ENCODE measurements at places on chromosomes 3 and 15.

DNA sequence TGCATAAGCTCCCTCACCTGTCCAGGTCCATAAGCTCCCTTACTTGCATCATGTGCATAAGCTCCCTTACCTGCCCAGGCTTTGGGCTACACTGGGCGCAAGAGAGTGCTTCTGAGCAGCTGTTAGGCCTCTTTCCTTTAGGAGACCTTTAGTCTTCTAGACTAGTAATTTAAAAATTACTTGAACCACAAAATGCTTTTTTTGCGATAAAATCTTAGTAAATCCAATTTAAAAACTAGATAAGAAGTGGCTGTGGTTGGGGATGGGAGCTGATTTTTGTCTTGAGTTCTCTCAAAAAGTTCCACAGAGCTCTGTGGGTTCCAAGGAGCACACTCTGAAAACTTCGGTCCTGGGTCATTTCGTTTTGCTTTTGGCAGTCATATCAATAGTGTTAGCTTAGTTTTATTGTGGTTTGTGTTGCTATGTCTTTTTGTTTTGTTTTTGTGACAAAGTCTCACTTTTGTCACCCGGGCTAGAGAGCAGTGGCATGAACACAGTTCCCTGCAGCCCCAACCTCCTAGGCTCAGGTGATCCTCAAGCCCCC, 6.7 kb downstream of the CEMIP start:
- no peak for DNase-seq

- DNase-seq = no peak
Observed at GRCh38 chr3:166211451-166211850, 374.2 kb upstream of the BCHE start.

DNA sequence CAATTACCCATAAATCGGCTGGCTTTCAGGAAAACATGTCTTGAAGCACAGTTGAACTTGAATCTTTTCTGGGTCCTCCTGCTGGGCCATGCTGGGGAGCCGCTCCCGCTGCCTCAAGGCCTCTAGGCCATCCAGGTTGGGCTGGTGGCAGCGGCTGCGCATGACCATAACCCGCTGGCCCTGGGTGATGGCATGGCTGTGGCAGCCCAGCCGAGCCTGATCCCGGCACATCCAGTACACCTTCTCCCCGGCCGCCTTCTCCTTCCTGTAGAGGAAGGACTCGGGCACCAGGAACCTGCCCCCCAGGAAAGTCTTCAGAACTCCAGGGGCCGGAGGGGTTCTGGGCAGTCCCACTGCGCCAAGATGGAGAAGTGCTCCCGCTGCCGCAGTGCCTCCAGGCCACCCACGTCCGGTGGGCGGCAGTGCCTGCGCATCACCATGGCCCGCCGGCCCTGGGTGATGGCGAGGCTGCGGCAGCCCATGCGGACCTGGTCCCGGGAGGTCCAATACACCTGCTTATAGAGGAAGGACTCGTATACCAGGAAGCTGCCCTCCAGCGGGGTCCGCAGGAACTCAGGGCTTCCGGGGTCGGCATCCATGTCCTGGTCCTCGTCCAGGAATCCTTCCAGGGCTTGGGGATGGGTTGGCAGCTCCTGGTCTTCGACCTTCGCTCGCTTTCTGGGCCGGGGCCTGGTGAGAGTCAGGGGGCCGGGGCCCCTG, 84.3 kb upstream of the FXR1 start:
- DNase-seq = no peak

DNA sequence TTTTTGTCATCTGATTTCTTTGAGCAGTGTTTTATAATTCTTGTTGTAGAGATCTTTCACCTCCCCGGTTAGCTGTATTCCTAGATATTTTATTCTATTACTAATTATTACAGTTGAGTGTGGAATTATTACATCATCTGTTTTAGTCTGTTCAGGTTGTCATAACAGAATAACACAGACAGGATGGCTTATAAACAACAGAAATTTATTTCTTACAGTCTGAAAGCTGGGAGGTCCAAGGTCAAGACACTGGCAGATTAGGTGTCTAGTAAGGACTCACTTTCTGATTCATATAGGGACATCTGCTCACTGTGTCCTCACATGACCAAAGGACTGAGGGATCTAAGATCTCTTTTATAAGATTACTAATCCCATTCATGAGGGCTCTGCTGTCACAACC, 121.3 kb upstream of the THBS1 start:
- DNase-seq = no peak

DNA sequence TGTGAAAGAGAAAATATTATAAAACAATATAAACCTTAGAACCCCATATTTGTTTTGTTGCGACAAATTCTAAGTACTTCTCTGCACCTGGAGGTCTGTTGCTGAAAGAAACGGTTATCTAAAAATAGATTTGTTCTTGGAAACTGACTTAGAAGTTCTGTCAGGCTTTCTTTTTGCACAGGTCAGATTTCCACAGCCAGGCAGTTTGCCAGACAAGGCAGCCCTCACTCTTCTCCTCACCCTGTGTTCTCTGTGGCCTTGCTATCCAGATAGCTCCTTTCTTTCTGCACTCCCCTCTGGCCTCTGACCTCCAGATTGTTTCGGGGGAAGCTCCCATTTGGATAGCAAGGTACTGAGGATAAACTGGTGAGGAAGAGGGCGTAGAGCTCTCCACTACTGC, 413.3 kb upstream of the ONECUT1 start:
- DNase-seq = no peak

- no peak for DNase-seq
Observed at GRCh38 chr3:117556646-117557407, 847.2 kb downstream of the TUSC7 start.

GRCh38 chr15:27935328-27935727, 163.8 kb downstream of the OCA2 start:
- DNase-seq = no peak

DNA sequence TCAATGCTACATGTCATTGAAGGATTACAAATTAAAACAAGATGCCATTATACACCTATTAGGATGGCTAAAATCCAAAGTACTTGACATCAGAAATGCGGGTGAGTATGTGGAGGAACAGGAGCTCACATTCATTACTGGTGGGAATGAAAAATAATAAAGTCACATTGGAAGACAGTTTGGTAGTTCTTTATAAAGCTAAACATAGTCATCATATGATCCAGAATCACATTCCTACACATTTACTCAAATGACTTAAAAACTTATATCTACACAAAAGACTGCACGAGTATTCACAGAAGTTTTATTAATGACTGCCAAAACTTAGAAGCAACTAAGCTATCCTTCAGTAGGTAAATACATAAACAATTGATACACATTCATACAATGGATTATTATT, 147.2 kb downstream of the ISL2 start:
- DNase-seq = no peak

DNA sequence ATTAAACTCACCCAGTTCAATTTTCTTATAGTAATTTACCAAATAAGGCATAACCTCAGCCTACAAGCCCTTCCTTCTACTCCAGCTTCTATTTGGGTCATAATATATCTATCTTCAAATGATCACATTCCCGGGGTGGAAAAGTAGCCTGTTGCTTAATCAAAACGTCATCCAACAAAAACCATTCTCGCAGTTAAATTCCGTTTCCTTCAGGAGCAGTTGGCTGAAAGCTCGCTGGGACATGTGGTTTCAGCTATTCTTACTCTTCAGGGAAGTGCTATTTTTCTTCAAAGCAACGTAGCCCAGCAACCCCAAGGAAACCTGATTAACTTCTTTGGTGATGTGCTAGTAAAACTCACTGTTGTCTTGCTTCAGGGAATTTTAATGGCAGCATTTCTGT, 59.6 kb downstream of the MAGI1 start:
- peak; percentile 27 for DNase-seq

GRCh38 chr3:155370764-155371503, 77.5 kb upstream of the STRIT1 start:
- no peak for DNase-seq

DNA sequence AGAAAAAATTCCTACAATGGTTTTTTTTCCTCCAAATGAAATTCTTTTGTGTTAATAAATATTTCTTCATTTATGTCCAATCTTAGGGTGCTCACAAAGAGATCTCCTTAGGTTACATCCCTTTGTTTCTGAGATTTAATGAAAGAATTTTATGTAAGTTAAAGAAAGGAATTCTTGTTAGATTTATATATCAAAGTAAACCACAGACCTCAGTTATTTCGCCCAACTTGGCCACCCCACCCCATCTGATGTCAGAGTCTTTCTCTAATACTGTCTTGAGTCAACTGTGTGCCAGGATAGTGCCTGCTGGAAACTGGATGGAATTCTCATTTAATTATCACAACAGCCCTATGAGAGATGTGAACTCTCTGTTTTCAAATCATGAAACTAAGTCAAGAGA, 259.9 kb downstream of the OPA1 start:
- no peak for DNase-seq

- DNase-seq = no peak
Observed at GRCh38 chr3:128397484-128397883, 69.2 kb downstream of the DNAJB8 start.

GRCh38 chr3:182390421-182390820, 402.9 kb upstream of the ATP11B start:
- DNase-seq = no peak

- DNase-seq = no peak
Observed at GRCh38 chr3:133300102-133300501, 99.8 kb upstream of the BFSP2 start.

GRCh38 chr3:185992831-185993374, 55.1 kb upstream of the TRA2B start:
- no peak for DNase-seq

DNA sequence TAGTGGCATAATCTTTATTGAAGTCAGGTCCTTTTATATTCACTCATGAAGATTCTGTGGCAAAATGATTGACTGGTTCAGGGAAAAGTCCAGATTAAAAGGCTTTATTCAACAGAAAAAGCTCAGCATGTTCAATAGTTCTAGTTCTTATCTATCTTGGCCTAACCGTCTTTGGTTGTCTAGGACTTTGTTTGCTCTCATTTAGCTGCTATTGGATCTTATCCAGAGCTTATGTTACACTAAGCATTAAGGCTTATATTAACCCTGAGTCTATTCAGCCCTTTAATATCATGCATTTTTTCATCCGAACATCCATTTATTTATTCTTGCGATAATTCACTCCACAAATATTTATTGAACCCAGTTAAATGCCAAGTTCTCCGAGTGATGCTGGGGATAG, 601.0 kb upstream of the SGO1 start:
- DNase-seq = no peak

DNA sequence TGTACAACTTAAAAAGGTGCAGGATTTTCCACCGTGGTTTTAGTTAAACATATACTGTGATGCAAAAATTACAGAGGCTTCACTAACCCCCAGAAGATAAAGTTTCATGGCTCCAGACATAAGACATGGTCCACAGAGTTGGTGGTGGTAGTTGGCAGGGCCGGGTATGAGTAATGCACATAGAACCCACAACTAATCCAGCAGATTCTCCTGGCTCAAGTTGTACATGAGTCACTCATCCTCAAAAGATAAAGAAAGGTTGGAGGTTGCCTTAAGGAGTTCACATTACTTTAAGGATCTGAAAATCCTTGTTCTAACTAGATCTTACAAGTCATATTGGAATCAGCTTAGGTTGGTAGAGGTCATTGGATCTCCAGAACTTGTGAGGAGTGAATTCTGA, 98.3 kb upstream of the ZBTB20 start:
- no peak for DNase-seq

DNA sequence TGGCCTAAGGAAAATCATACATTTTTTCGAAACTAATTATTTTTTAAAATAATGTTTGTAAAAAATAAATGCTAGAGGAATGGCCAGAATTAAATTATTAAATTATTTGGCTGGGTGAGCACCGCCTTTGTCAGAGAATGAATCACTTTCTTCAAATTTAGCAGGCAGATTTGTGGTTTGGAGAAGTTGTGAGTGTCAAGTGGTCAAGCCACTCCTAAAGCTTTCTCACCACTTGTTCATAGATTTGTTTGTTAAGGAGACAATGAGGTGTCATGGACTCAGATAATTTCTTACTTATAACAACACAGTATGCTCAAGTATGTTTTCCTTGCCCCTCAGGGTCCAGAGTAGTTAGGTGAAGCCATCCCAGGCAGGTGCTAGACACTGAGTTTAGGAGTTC, 196.2 kb downstream of the TUSC7 start:
- no peak for DNase-seq

- peak; percentile 12 for DNase-seq
Observed at GRCh38 chr15:43255376-43255775, 11.4 kb downstream of the TGM5 start.

DNA sequence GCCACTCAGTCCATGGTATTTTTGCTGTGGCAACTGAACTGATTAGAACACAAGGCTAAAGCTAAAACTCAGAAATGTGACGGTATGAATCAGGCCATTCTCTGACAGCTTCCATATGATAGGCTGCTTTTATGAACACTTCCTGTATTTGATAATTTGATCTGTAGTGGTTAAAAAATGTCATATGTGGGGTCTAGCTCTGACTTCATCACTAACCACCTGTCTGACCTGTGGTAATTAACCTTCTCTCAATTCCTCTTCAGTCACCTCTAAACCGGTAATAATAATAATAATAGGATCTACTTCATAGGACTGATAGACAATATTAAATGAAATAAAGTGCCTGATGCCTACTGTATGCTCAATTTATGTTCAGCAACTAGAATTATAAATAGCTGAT, 223.2 kb downstream of the MBNL1 start:
- DNase-seq = no peak

DNA sequence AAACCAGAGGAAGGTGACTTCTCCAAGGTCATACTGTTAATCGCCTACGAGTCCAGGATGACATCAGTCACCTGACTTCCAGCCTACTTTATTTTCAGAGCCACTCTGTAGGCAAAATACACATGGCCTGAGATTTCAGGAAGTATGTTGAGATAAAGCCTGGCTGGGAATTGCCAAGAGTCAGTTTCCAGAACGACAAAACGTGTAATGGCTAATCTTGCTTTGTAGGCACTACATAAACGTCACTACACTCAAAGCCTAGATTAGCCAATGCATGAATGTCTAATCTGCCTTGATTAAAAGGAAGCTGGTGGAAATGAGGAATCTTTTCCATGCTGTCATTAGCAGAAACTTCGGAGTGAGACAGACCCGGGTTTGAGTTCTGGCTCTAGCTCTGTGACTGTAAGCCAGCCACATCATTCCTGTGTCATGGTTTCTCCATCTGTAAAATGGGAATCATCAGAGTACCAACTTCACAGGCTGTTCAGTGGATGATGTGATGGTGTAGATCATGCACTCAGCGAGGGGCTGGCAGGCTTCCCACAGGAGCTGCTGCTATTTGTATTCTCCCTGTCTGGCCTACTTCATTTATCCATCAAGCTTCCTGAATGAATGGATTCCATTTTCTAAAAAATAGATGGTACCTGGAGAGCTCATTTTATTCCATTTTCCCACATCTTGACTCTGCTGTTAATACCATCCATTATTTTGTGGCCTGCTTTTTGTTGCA, 241.9 kb downstream of the XXYLT1 start:
- no peak for DNase-seq

- DNase-seq = no peak
Observed at GRCh38 chr3:108333961-108334360, 37.6 kb downstream of the HHLA2 start.

GRCh38 chr3:64173563-64173962, 51.7 kb downstream of the PRICKLE2 start:
- no peak for DNase-seq
